Left lung (tissue), 14 donors: ENCODE measurements at places on chromosomes 13 and 19. TPM values are rescaled to one million over a fixed set of nuclear protein-coding genes. Genes with fewer than 3 reads are reported as not detected.

DNA sequence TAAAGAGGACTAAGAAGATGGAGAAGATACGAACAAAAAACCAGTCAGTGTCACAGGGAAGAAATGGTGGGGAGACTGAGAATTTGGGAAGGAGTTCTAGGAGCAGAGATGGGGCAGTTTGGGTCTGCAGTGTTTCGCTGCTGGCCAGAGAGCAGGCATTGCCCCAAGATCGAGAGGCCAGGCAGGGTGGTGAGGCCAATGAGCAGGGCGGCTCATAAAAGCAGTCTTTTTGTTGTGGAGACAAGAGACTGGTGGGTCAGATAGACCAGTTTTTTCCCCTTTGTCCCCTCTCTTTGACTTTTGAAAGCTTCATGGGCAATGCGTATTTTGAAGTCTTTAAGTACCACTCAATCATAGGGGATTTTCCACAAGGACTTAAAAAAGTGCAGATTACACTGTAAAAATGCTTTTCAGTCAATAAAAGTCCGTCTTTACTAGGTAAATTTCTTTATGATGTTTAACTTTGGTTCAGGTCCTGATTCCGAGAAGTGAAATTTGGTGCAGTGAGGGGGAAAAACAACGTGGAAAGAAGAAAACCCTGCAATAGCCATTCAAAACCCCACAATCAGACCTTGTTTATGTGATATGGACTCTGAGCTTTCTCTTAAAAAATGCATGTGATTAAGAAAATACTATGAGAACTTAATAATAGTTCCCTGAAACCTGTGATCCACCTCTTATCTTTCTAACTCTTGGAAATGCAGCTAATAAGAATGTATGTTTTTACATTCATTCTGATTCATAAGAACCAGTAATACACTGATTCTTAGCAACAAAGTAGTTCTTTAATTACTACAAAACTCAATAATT lies 338.9 kb downstream of the KLF5 start:
- no peaks in the 10 kb centered on the region for H3K36me3 ChIP-seq
- H3K4me1 ChIP-seq, result no peaks in the 10 kb centered on the region
- H3K27me3 ChIP-seq, result no peaks in the 10 kb centered on the region
- DNase-seq, result no peak

DNA sequence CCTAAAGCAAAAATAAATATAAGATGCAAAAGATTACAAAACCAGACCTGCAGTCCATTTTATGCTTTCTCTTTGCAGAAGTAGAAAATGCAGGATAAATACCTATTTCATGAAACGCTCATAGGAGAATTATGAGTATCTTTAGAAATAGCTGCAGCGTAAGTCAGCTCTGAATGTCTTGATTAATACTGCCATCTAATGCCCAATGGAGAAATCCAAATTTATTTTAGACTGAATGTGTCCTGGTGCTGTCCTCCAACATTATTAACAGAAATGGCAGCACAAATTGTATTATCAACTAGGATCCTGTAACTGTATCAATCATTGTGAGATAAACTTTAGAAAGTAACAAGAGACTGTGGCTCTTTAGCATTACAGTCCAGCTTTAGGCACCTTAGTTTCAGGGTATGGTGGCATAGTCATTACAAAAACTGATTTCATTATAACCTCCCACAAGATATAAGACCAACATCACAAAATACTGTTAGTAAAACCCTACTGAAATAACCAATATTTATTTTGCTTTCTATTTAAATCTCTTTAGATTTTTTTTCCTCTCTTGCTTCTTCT lies 162.1 kb upstream of the MIR17HG start:
- DNase-seq, result no peak
- H3K27me3 ChIP-seq, result no peaks in the 10 kb centered on the region
- H3K4me1 ChIP-seq, result no peaks in the 10 kb centered on the region
- no peaks in the 10 kb centered on the region for H3K36me3 ChIP-seq
- no peak overlapping the region for H3K4me3 ChIP-seq

DNA sequence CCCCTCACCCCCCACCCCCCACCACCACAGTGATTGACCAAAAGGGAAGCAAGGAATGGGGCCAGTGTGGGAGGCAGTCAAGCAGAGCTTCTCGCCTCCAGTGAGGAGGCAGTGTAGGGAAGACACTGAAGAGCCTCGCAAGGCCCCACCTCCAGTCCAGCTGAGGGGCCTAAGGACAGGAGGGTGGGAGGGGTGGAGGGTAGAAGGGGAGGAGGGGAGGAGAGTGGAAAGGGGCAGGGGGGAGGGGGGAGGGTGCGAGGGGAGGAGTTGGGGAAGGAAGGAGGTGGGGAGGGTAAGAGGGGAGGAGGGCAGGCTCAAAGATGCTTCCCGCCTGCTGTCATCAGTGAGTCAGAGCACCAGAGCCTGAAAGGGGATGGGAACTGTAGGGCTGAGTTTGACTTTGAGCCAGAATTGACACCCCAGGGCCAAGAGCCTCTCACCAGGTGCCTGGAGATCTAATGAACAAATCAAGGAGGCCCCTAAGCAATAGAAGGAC lies 786.2 kb downstream of the UQCRFS1 start:
- H3K27ac ChIP-seq, result no peak overlapping the region
- no peaks in the 10 kb centered on the region for H3K36me3 ChIP-seq
- H3K4me1 ChIP-seq, result no peaks in the 10 kb centered on the region
- H3K4me3 ChIP-seq, result no peak overlapping the region
- no peak for DNase-seq
- no peaks in the 10 kb centered on the region for H3K27me3 ChIP-seq

DNA sequence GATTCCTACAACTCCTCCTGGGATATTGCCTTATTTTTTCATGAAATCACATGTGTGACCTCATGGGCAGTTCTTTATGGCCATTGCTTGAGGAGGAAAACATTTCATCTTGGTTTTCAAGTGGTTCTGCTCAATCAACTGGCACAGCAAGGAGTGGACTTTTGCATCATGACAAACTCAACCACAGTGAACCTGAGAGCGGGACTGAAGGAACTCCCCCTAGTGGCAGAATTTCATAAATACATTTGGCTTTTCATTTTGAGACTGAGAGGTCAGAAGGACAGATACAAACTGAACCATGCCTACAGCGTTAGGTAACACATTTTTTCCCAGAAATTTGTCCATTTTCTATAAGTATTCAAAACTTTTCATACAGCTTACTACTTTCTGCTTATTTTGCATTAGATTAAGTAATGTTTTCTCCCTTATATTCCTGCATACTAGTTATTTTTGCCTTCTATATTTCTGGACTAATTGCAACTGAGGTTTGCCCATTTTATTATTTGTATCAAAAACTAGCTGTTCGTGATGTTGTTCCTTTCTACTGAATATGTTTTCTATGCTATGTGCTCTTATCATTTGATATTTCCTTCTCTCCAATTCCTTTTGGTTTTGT lies 13.4 kb upstream of the SIGLEC12 start:
- no peak for DNase-seq
- H3K4me1 ChIP-seq, result no peaks in the 10 kb centered on the region
- no peaks in the 10 kb centered on the region for H3K36me3 ChIP-seq
- H3K27ac ChIP-seq, result no peak overlapping the region
- H3K4me3 ChIP-seq, result no peak overlapping the region
- peaks cover 27% of the 10 kb centered on the region for H3K27me3 ChIP-seq

GRCh38 chr13:24271601-24272451 lies 37.6 kb upstream of the C1QTNF9 start:
- DNase-seq, result peak; percentile 88
- peaks cover 92% of the 10 kb centered on the region for H3K4me1 ChIP-seq
- H3K4me3 ChIP-seq, result peak overlapping the region; percentile 56
- H3K27ac ChIP-seq, result peak overlapping the region; percentile 89
- no peaks in the 10 kb centered on the region for H3K27me3 ChIP-seq

DNA sequence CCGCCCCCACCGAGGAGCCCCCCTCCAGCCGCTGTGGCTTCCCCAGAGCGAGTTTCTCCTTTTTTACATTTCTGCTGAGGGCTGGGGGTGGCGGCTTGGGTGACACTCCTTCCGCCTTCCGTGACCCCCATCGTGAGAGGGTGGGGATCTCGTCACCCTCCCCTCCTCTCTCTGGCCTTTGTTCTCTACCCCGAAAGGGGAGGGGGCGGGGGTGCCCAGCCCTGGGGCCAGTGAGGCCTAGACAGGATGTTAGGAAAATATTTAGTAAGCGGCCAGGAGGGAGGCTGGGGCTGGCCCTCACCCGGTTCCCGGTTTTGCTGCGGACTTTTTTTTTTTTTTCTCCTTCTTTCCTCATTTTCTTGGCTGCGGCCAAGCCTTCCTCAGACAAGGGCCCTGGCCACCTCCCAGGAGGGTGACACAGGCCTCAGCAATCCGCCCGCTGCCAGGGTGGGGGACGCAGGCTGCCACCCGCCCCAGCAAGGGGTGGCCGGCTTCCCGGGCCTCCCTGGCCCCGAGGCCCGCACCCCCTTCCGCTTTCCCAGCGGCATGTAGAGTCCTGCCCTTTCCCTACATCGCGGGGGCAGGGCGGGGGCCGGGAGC lies 3.9 kb downstream of the MIDN start:
- peaks cover 9% of the 10 kb centered on the region for H3K36me3 ChIP-seq
- peak overlapping the region; percentile 97 for H3K27ac ChIP-seq
- H3K4me3 ChIP-seq, result peak overlapping the region; percentile 99
- peak; percentile 96 for DNase-seq
- H3K4me1 ChIP-seq, result peaks cover 15% of the 10 kb centered on the region
- H3K27me3 ChIP-seq, result no peaks in the 10 kb centered on the region

GRCh38 chr19:42563352-42564210 lies 31.1 kb downstream of the CEACAM8 start:
- no peak overlapping the region for H3K27ac ChIP-seq
- no peak for DNase-seq
- no peaks in the 10 kb centered on the region for H3K4me1 ChIP-seq
- H3K36me3 ChIP-seq, result no peaks in the 10 kb centered on the region
- no peak overlapping the region for H3K4me3 ChIP-seq

DNA sequence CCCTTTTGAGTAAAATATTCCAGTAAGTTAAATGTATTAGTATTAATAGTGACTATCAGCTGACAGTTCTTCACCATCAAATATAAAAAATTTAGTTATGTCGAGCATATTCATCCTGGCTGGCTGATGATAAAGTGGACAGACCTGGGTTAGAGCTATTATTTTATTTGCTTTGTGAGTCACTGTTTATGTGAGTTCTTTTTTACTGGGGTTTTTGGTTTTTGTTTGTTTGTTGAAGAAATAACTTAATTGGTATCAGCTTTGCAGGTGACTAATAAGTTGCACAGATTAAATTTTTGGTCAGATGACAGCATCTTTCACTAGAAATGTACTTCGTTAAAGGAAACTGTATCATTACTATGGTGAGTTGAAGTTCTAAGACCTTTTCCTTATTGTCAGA lies 224.7 kb downstream of the GGACT start:
- H3K27ac ChIP-seq, result no peak overlapping the region
- no peaks in the 10 kb centered on the region for H3K27me3 ChIP-seq
- no peak for DNase-seq
- H3K4me3 ChIP-seq, result no peak overlapping the region

GRCh38 chr19:55606817-55607216 lies 1.4 kb downstream of the ZNF865 start:
- no peaks in the 10 kb centered on the region for H3K27me3 ChIP-seq
- no peaks in the 10 kb centered on the region for H3K36me3 ChIP-seq
- no peak for DNase-seq

GRCh38 chr13:43492311-43492710 lies 294.5 kb downstream of the ENOX1 start:
- H3K27ac ChIP-seq, result no peak overlapping the region
- H3K4me3 ChIP-seq, result no peak overlapping the region
- DNase-seq, result no peak
- no peaks in the 10 kb centered on the region for H3K36me3 ChIP-seq
- no peaks in the 10 kb centered on the region for H3K27me3 ChIP-seq

- no peaks in the 10 kb centered on the region for H3K27me3 ChIP-seq
- H3K27ac ChIP-seq, result no peak overlapping the region
These were observed 6.5 kb upstream of the RLN3 start for GRCh38 chr19:14021474-14021873.

DNA sequence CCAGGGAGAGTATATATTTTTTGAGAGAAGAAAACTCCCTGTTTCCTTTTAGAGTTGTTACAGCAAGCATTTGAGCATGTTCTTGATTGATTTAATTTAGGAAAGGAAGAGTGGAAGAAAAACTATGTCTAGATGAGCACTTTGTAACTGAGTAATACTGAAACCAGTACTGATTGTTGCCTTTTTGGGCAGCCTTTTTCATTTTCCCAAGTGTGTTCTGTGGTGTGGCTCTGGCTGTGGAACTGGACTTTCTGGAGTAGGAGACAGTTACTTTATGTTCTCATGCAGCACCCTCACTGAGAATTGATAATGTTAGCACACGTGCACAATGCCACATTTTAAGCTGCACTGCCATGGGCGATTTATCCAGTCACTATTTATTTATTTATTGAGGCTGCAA lies 211.5 kb downstream of the LMO7 start:
- H3K36me3 ChIP-seq, result no peaks in the 10 kb centered on the region
- no peak overlapping the region for H3K4me3 ChIP-seq
- H3K27ac ChIP-seq, result no peak overlapping the region
- no peak for DNase-seq
- no peaks in the 10 kb centered on the region for H3K27me3 ChIP-seq

DNA sequence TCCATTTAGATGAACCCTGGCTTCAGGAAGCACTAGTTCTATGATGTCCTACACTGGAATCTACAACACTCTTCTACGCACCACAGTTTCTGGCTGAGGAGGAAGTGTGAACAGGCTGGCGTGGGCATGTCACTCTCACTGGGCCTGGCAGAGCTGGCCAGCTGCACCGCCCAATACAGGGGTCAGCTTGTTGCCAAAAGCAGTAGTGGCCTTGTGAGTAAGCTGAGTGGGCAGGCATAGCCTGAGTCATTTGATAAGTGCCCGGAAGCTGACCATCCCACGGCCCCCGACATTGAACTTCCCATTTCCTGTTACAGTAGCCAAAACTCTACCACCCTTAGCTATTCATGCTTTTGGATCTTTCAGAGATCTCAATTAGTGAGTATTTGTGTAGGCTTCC lies 240.9 kb upstream of the SERP2 start:
- no peaks in the 10 kb centered on the region for H3K4me1 ChIP-seq
- H3K4me3 ChIP-seq, result no peak overlapping the region
- DNase-seq, result peak; percentile 81

- H3K27me3 ChIP-seq, result no peaks in the 10 kb centered on the region
- H3K4me3 ChIP-seq, result no peak overlapping the region
- no peaks in the 10 kb centered on the region for H3K4me1 ChIP-seq
- H3K27ac ChIP-seq, result no peak overlapping the region
These were observed 11.1 kb upstream of the ENOX1 start for GRCh38 chr13:43797869-43798268.

PLK5 gene
- total RNA-seq, result not detected

TRAPPC2B gene
- total RNA-seq, result 8.2 TPM

KLK3 gene
- total RNA-seq, result not detected

DKKL1 gene
- 1.0 TPM for total RNA-seq

TBXA2R gene
- total RNA-seq, result 7.9 TPM

ATP4A gene
- not detected for total RNA-seq

ANKRD24 gene
- 0.58 TPM for total RNA-seq

SOX1 gene
- not detected for total RNA-seq

CD320 gene
- 44.1 TPM for total RNA-seq

ZFR2 gene
- total RNA-seq, result 0.52 TPM

C19orf81 gene
- total RNA-seq, result not detected
